NK-92 treated with Interleukin-12 subunit alpha and Interleukin-12 subunit beta, amount 100 ng/mL, for 24 hours (cell line): ENCODE measurements at places on chromosomes 16 and 17.

DNA sequence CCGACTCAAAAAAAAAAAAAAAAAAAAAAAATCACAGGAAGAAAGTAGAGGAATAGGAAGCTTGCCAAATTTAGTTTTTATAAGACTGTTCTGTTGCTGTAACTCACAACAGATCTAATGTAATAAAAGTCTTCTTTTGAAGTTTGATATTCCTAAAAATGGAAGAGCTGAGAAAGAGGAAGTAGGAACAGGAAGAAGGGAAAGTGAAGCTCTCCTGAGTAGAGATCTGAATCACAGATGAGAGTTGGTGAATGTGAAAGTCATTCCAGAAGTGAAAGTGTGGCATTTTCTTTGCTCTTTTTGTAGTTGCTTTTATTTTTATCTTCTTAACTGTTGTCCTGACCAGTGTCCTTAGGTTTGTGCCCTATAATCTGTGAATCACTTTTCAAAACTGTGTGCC is 2.1 kb downstream of the NMT1 start:
- DNase-seq, result no peak

- DNase-seq, result no peak
Measured at GRCh38 chr17:31068291-31068690, 26.5 kb upstream of the NF1 start.

DNA sequence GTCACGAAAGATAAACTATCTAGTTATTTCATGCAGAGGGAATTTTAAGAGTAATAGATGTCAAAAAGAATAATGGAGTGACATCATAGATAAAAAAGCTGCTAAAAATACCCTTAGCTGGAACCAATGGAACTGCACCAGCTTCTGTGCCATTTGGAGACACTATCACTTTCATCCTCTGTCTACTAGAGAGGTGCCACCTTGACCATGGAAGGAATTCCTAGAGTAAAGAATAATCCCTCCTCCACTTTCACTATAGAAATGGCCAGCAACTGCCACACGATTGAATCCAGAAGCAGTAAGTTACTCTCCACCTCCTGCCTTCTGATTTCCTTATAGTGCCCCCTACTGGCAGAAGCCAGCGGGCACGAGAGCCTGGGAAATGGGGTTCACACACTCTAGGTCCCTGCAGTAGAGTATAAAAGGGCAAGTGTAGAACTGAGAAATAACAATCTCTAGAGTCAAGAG is 2.8 kb upstream of the ALDH3A2 start:
- DNase-seq, result no peak

GRCh38 chr16:10172848-10173655 is 9.2 kb downstream of the GRIN2A start:
- no peak for DNase-seq

DNA sequence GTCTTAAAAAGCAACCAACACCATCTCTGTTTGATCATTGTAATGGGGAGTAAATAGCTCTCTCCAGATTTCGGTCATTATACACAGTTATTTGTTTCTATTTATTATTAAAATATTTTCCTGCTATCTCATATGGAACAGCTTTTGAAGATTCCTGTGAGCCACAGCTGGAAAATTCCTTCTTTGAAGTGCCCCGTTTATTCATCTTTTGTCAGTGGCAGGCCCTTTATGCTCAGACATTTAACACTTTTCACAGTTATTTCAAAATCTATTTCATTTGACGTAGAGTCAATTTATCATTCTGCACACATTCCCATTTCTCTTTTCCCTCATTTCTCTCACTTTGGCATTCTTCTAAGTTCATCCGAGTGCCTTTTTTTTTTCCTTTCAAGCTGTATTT is 245.9 kb upstream of the ELAC2 start:
- DNase-seq, result no peak

- no peak for DNase-seq
Measured at GRCh38 chr16:11721781-11722467, 20.7 kb downstream of the TXNDC11 start.

GRCh38 chr17:10089196-10089804 is 109.1 kb downstream of the GAS7 start:
- no peak for DNase-seq

DNA sequence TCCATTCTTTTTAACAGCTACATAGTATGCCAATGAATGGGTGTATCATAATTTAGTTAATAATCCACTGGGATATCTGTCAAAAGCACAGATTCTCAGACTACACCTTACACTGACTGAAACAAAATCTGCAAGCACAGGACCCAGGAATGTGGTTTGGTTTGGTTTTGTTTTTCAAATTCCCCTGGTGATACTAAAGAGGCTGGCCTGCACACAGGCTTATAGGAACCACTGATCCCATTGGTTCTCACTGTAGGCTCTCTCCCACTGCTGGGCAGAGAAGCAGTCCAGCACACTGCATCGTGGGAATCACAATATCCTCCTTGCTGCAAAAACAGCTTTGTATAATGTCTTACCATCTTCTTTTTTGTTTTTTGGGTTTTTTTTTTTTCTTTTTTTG is 67.1 kb downstream of the TEX14 start:
- no peak for DNase-seq
